ENCODE measurements at places on chromosomes 13 and 19.

- no peak for DNase-seq
These were observed 7.2 kb downstream of the SIN3B start for GRCh38 chr19:16836115-16837034.

GRCh38 chr19:39937787-39938186 lies 3.4 kb upstream of the FCGBP start:
- DNase-seq, result no peak

DNA sequence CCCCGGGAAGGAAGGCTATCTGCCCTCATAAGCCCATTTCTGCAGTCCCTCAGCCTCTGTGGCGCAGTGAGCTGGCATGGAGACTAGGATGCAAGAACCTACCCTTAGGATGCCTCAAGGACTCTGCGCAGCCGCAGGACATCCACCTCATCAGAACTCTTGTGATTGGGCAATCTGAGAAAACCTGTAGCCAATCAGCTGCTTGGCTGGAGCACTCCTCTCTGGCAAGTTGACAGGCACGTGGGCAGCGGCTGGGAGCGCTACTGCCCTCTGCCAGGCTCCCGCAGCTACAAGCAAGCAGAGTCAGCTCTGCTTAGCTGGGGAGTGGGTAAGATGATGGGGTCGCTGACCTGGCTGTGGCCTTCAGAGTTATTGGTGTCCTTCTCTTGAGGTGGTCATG lies 1.5 kb upstream of the ECSIT start:
- DNase-seq, result peak; percentile 72

- no peak for DNase-seq
These were observed 8.0 kb downstream of the DNASE2 start for GRCh38 chr19:12872941-12873890.

DNA sequence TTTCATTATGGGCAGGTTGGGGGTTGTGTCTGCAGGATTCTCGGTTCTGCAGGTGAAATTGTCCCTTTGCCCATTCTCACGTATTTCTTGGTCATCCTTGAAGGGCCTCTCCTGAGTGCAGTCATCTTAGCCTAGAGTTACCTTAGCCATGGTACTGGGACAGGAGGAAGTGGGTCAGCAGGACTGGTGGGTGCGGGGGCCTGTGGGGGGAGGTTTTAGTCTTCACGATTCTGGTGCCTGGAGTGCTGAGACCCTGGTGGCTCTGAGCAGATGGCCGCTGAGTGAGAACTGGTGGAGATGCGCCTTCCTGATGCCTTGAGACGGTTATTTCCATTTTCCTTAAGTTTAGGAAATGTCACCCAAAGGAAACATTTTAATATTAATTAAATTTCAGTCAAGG lies 11.8 kb downstream of the COL4A2 start:
- no peak for DNase-seq

GRCh38 chr13:54337540-54337939 lies 1308.9 kb downstream of the OLFM4 start:
- no peak for DNase-seq

- DNase-seq, result no peak
These were observed 37.4 kb downstream of the CEBPG start for GRCh38 chr19:33410915-33411401.

GRCh38 chr13:41387576-41387975 lies 69.8 kb upstream of the RGCC start:
- no peak for DNase-seq

- no peak for DNase-seq
These were observed 238.0 kb downstream of the POSTN start for GRCh38 chr13:37360556-37360955.
